ENCODE measurements at places on chromosomes 4 and X.
A peak's percentile ranks its signal among the peaks of the same experiment; 100 is the strongest.

- H3K4me3 ChIP-seq, result no peak overlapping the region
- DNase-seq, result no peak
- no peaks in the 10 kb centered on the region for H3K27me3 ChIP-seq
- H3K36me3 ChIP-seq, result no peaks in the 10 kb centered on the region
- no peak overlapping the region for H3K27ac ChIP-seq
- H3K4me1 ChIP-seq, result no peaks in the 10 kb centered on the region
Measured at GRCh38 chr4:173146456-173146855, 22.2 kb upstream of the GALNT7 start.

- H3K4me3 ChIP-seq, result no peak overlapping the region
- H3K27ac ChIP-seq, result no peak overlapping the region
- H3K27me3 ChIP-seq, result no peaks in the 10 kb centered on the region
- DNase-seq, result no peak
- H3K36me3 ChIP-seq, result no peaks in the 10 kb centered on the region
- H3K4me1 ChIP-seq, result no peaks in the 10 kb centered on the region
Measured at GRCh38 chr4:89715631-89716030, 121.3 kb downstream of the SNCA start.

GRCh38 chr4:1958276-1959103 lies 50.3 kb downstream of the NELFA start:
- H3K36me3 ChIP-seq, result no peaks in the 10 kb centered on the region
- H3K4me3 ChIP-seq, result no peak overlapping the region
- H3K27ac ChIP-seq, result no peak overlapping the region
- no peaks in the 10 kb centered on the region for H3K27me3 ChIP-seq
- H3K4me1 ChIP-seq, result no peaks in the 10 kb centered on the region
- no peak for DNase-seq

GRCh38 chr4:186780291-186781031 lies 56.8 kb upstream of the FAT1 start:
- DNase-seq, result no peak
- no peak overlapping the region for H3K4me3 ChIP-seq
- H3K27me3 ChIP-seq, result no peaks in the 10 kb centered on the region
- no peaks in the 10 kb centered on the region for H3K4me1 ChIP-seq
- no peak overlapping the region for H3K27ac ChIP-seq

GRCh38 chr4:63529581-63530337 lies 879.5 kb downstream of the TECRL start:
- no peaks in the 10 kb centered on the region for H3K4me1 ChIP-seq
- no peak for DNase-seq
- no peaks in the 10 kb centered on the region for H3K36me3 ChIP-seq
- H3K4me3 ChIP-seq, result no peak overlapping the region

DNA sequence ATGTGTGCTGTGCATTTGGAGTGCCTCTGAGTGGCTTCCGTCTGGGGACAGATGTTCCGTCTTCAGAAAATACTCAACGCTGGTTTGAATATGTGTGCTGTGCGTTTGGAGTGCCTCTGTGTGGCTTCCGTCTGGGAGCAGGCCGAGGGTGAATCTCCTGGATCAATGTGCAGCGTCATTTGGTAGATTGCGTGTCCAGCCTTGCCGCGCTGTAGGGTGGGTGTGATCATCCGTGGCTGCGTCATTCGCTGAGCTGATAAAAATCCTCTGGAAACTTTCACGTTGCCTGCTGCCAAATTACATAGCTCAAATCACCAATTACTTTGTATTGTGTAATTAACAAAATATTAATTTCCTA lies 12.1 kb downstream of the UVSSA start:
- H3K27ac ChIP-seq, result no peak overlapping the region
- no peak overlapping the region for H3K4me3 ChIP-seq
- no peaks in the 10 kb centered on the region for H3K36me3 ChIP-seq
- DNase-seq, result no peak
- H3K27me3 ChIP-seq, result no peaks in the 10 kb centered on the region

DNA sequence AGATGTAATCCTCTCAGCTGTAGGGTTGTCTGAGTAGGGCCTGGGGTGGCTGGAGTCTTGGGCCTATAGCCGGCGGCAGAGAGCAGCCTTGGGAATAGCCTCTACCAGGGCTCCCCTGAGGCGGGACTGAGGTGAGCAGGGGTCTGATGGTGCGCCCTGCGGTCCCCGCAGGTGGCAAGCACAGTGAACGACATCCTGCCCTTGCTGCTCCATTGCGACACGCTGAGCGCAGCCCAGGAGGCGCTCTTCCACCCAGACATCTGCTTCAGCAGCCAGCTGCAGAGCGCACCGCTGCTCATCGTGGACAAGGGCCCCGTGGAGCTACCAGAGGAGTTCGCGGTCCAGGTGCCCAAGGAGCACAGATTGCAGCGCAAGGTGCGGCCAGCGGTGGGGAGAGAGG lies 317.0 kb downstream of the ADGRL3 start:
- DNase-seq, result no peak
- no peaks in the 10 kb centered on the region for H3K36me3 ChIP-seq
- no peaks in the 10 kb centered on the region for H3K4me1 ChIP-seq

DNA sequence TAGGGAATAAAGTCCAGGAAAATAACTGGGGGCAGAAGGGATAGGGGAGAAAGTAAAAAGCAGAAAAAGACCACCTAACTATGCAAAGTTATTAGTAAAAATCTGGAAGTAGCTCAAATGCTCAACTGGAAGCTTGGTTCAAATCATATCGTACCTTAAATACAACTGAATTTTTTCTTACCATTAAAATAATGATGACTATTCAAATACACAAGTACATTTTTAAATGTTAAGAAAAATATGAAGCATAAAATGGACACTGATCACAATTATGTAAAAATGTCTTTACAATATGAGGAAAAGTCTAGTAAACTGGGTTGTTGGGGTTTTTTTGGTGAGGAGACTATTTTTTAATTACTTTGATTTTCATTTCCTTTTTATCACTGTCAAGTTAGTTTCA lies 3.1 kb downstream of the BRWD3 start:
- no peaks in the 10 kb centered on the region for H3K27me3 ChIP-seq

- no peak overlapping the region for H3K4me3 ChIP-seq
- H3K27ac ChIP-seq, result no peak overlapping the region
- no peaks in the 10 kb centered on the region for H3K36me3 ChIP-seq
- no peak for DNase-seq
Measured at GRCh38 chrX:151030845-151031244, 47.7 kb downstream of the HMGB3 start.

DNA sequence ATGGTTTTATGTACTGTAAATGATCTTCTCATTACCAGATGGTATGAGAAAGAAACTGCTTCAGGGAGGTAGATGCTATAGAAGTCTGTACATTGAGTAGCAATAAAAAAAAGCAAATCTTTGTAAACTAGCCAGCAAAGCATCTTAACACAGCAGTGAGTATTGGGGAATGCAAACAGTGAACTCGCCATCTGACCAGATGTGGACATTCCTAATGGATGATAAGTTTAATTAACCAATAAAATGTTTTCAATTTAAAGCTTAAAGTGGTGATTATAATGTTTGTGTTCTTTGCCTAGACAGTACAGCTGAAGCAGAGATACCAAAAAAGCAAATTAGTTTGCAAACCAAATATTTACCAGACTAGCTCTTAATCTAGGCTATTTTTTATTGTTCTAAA lies 1144.2 kb downstream of the FAT4 start:
- no peaks in the 10 kb centered on the region for H3K27me3 ChIP-seq
- DNase-seq, result no peak
- no peaks in the 10 kb centered on the region for H3K36me3 ChIP-seq
- H3K4me1 ChIP-seq, result no peaks in the 10 kb centered on the region
- H3K4me3 ChIP-seq, result no peak overlapping the region
- H3K27ac ChIP-seq, result no peak overlapping the region

- no peak overlapping the region for H3K4me3 ChIP-seq
- no peaks in the 10 kb centered on the region for H3K27me3 ChIP-seq
- no peak for DNase-seq
- no peak overlapping the region for H3K27ac ChIP-seq
- no peaks in the 10 kb centered on the region for H3K36me3 ChIP-seq
Measured at GRCh38 chr4:3643518-3644433, 111.6 kb upstream of the LRPAP1 start.

DNA sequence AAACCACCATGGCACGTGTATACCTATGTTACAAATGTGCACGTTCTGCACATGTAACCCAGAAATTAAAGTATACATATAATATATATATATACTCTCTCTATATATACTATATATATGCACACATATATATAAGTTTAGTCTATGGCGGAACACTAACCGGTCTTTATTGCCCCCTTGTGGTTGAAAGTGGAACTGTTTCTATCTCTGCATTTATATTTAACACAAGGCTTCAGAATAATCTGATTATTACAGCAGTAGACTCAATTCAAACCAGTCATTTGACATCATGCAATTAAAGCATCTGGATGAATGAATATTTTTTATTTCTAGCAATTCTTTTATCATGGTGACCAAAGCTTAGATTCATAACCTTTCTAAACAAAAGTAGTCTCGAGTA lies 14.6 kb downstream of the RAB9B start:
- no peak for DNase-seq
- H3K27ac ChIP-seq, result no peak overlapping the region
- no peaks in the 10 kb centered on the region for H3K36me3 ChIP-seq
- H3K27me3 ChIP-seq, result no peaks in the 10 kb centered on the region
- no peaks in the 10 kb centered on the region for H3K4me1 ChIP-seq

GRCh38 chr4:178633263-178633662 lies 1191.0 kb upstream of the AGA start:
- H3K36me3 ChIP-seq, result no peaks in the 10 kb centered on the region
- H3K4me3 ChIP-seq, result no peak overlapping the region
- H3K4me1 ChIP-seq, result no peaks in the 10 kb centered on the region
- H3K27me3 ChIP-seq, result no peaks in the 10 kb centered on the region

DNA sequence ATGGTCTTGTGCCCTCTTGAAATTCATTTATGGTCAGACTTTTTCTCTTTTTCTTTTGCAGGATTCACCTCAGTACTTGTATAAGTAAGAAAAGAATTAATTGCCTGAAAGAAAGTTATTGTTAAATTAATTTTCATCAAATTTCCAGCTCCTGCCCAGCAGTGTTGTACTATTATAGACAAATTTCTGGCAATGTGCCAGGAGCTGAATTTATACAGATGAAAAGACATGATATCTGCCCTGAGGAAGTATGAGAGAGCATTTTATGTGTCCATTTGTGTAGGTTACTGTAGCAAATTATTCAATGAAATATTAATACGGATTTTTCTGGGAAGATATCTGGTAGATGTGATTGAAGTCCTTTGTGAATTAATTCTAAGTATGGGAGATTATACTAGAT lies 2371.5 kb upstream of the TENM3 start:
- no peak overlapping the region for H3K4me3 ChIP-seq
- H3K4me1 ChIP-seq, result no peaks in the 10 kb centered on the region
- no peaks in the 10 kb centered on the region for H3K36me3 ChIP-seq
- H3K27me3 ChIP-seq, result no peaks in the 10 kb centered on the region
- no peak for DNase-seq

GRCh38 chrX:154019061-154019621 lies 561 bp downstream of the IRAK1 start:
- peak overlapping the region; percentile 71 for H3K27ac ChIP-seq
- no peak for DNase-seq
- H3K4me1 ChIP-seq, result no peaks in the 10 kb centered on the region
- H3K4me3 ChIP-seq, result peak overlapping the region; percentile 48
- H3K36me3 ChIP-seq, result no peaks in the 10 kb centered on the region

DNA sequence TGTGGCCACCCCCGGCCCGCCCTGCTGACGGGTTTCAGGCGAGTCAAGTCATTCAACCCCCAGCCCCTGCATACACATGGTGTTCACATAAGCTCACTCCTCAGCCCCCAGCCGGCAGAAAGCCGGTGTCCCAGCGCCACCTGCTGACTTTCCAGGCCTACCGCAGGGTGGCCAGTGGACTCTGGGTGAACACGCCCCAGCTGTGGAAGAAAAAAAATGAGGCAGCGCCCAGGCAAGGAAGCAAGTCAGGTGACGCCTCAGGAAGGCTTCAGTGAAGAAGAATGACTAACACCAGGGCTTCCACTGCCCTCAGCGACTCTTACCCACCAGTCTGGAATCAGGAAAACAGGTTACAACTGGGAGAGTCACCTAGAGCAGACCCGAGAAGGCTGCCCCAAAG lies 15.8 kb downstream of the BCAP31 start:
- no peak overlapping the region for H3K27ac ChIP-seq
- peak; percentile 64 for DNase-seq
- no peaks in the 10 kb centered on the region for H3K27me3 ChIP-seq
- H3K36me3 ChIP-seq, result no peaks in the 10 kb centered on the region
- H3K4me3 ChIP-seq, result no peak overlapping the region
- no peaks in the 10 kb centered on the region for H3K4me1 ChIP-seq

- no peaks in the 10 kb centered on the region for H3K27me3 ChIP-seq
- no peak for DNase-seq
- no peaks in the 10 kb centered on the region for H3K4me1 ChIP-seq
Measured at GRCh38 chr4:111773858-111774257, 371.4 kb upstream of the FAM241A start.

GRCh38 chrX:54494166-54494988 lies 1.7 kb downstream of the FGD1 start:
- no peak overlapping the region for H3K27ac ChIP-seq
- H3K27me3 ChIP-seq, result no peaks in the 10 kb centered on the region
- H3K36me3 ChIP-seq, result no peaks in the 10 kb centered on the region
- peaks cover 2% of the 10 kb centered on the region for H3K4me1 ChIP-seq
- H3K4me3 ChIP-seq, result peak overlapping the region; percentile 57

GRCh38 chr4:113634081-113634969 lies 127.2 kb downstream of the CAMK2D start:
- no peak for DNase-seq
- no peak overlapping the region for H3K4me3 ChIP-seq
- no peak overlapping the region for H3K27ac ChIP-seq
- H3K4me1 ChIP-seq, result peaks cover 7% of the 10 kb centered on the region
- H3K27me3 ChIP-seq, result no peaks in the 10 kb centered on the region
- H3K36me3 ChIP-seq, result no peaks in the 10 kb centered on the region

GRCh38 chrX:116135277-116135676 lies 35.3 kb upstream of the AGTR2 start:
- DNase-seq, result no peak
- H3K36me3 ChIP-seq, result no peaks in the 10 kb centered on the region
- H3K4me1 ChIP-seq, result no peaks in the 10 kb centered on the region
- no peak overlapping the region for H3K27ac ChIP-seq
- no peak overlapping the region for H3K4me3 ChIP-seq
- H3K27me3 ChIP-seq, result no peaks in the 10 kb centered on the region

- no peak overlapping the region for H3K4me3 ChIP-seq
- H3K27ac ChIP-seq, result no peak overlapping the region
- H3K4me1 ChIP-seq, result peaks cover 19% of the 10 kb centered on the region
- H3K27me3 ChIP-seq, result no peaks in the 10 kb centered on the region
- no peaks in the 10 kb centered on the region for H3K36me3 ChIP-seq
- DNase-seq, result no peak
Measured at GRCh38 chr4:52824270-52824602, 37.9 kb upstream of the RASL11B start.

- no peak for DNase-seq
- H3K4me1 ChIP-seq, result no peaks in the 10 kb centered on the region
- no peak overlapping the region for H3K27ac ChIP-seq
Measured at GRCh38 chr4:54683616-54684346, 26.0 kb downstream of the KIT start.
